Gastrocnemius medialis (tissue), 4 donors: ENCODE measurements at places on chromosomes 2 and 18.

DNA sequence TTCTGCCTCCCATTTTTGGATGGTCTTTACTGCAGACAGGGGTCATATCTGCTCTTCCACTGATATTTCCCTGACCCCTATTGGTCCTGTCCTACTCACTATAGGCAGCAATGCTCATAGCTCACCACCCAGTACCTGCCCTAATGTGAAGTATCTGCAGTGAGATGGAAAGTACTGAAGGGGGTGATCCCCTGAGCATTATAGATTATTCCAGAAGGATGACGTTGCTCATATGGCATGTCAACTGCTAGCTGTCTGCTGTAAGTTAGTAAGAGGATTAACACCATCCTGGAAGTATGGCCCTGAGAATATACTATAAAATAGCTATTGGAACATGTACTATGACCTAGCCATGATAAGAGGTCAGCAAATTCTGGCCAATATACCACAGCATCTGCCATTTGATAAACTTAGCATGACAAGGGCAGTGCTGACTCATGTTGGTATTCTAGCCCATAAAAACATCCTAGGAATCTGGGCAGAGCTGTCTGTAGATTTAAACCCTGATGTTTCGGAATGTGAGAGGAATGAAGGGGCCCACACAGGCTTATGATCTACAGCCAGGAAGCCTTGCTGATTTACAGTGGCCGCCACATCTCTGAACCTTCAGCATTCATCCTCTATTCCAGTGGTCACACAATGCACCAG, 451.4 kb downstream of the TNS1 start:
- DNase-seq = no peak

DNA sequence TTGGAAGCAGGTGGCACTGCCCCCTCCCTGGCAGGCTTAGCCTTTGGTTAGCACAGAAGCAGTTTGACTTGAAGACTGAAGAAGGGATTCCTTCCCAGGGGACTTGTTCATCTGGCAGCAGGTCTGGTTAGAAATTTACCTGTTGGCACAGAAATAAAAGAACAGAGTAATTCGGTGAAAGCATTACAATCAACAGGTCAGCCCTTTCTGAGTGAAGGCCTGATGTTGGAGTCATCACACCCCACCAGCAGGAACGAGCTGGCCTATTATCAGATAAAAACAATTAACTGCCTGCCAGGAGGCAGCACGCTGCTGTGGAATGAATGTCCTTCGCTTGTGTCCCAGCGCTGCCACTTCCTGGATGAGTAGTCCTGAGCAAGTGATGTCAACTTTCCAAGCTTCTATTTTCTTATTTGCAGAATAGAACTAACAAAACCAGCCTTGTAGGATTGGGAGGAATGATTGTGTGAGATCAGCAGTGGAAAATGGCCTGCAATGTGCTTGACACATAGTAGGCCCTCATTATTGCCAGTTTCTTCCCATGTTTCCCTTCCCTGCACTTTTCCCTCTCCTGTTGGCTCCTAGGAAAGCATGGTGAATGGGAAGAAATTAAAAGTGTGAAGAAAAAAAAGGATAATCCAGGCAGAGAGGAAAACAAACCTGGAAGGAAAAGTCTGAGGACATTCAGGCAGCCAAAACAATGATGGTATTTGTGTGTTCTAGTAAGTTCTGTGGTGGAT, 29.0 kb downstream of the LGALSL start:
- no peak for DNase-seq

GRCh38 chr2:153770359-153770991, 101.2 kb upstream of the GALNT13 start:
- DNase-seq = no peak

GRCh38 chr2:21067125-21067524, 23.3 kb upstream of the APOB start:
- DNase-seq = no peak

GRCh38 chr18:77433076-77433475, 183.4 kb downstream of the GALR1 start:
- DNase-seq = no peak

- no peak for DNase-seq
These were observed 48.1 kb downstream of the TSN start for GRCh38 chr2:121803503-121803902.

DNA sequence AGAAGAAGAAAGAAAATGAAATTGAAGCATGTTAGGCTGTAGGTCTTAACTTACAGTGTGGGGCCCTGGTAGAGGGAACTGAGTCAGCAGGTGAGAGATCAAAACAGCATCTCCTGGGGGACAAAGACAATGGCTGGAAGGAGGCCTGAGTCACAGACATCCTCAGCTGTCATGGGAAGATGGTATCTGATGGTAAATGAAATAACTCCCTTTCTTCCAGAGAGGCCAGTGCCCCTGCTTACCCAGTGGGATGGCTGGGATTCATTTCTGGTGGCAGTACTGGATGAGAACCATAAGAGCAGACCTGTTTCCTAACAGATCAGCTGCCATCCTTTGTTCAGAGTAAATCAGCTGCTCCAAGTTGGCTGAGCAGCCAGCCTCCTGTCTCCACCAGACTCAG, 251.3 kb upstream of the EPAS1 start:
- no peak for DNase-seq

DNA sequence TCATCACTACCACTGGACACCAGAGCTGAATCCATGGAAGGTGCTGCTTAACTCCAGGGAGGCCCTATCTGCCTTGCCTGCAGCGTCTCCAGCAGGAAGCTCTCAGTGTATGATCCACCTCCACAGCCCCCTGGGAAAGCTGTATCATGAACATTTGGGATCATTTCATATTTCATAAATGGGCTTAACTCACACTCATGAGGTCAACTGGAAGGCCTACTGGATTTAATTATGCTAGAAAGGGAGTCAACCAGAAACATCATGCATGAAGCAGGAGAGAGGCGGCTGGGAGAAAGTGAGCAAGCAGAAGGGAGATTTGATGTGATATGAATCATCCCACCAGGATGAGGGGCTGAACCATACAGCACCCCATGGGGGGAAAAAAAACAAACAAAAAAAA, 537.7 kb downstream of the TNS1 start:
- DNase-seq = no peak

- no peak for DNase-seq
These were observed 7.2 kb downstream of the PMS1 start for GRCh38 chr2:189791338-189792042.
